ENCODE measurements at places on chromosomes 2 and 18. TPM values are rescaled to one million over a fixed set of nuclear protein-coding genes. Genes with fewer than 3 reads are reported as not detected.

POTEF gene
- total RNA-seq = not detected

UGT1A7 gene
- total RNA-seq = 7.2 TPM

TRIM43 gene
- total RNA-seq = not detected

SLC4A3 gene
- total RNA-seq = 20.2 TPM

CRACDL gene
- 24.3 TPM for total RNA-seq

DNAJC5G gene
- not detected for total RNA-seq

PLEK gene
- not detected for total RNA-seq

SLC19A3 gene
- total RNA-seq = 63.8 TPM

FKBP1B gene
- total RNA-seq = 5.9 TPM

CAB39 gene
- 88.7 TPM for total RNA-seq

GRCh38 chr2:29130295-29130694, 15.1 kb downstream of the CLIP4 start:
- DNase-seq = peak; percentile 46

GRCh38 chr2:172282944-172283343, 144.4 kb upstream of the ITGA6 start:
- DNase-seq = no peak

- no peak for DNase-seq
These were observed 41.3 kb downstream of the FAM171B start for GRCh38 chr2:186734957-186735734.

DNA sequence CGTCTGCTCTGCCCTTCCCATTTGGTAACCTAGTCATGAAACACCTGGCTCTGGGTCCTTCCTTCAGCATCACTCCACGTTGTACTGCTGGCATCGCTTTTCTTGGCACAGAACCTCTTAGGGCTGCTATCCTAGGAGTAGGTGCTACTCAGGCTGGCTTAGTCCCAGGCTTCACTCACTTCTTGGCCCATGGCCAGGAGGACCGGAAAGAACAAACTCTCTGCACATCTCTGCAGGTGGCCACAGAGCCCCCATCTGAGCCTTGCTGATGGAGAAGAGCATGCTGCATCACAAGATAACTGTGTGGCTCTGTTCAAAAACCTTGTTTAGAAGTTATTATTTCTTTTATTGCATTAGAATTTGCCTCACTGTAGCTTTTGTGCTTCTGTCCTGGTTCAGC, 447.2 kb upstream of the TNP1 start:
- DNase-seq = no peak

GRCh38 chr2:201768918-201769317, 11.8 kb downstream of the ALS2 start:
- DNase-seq = no peak

DNA sequence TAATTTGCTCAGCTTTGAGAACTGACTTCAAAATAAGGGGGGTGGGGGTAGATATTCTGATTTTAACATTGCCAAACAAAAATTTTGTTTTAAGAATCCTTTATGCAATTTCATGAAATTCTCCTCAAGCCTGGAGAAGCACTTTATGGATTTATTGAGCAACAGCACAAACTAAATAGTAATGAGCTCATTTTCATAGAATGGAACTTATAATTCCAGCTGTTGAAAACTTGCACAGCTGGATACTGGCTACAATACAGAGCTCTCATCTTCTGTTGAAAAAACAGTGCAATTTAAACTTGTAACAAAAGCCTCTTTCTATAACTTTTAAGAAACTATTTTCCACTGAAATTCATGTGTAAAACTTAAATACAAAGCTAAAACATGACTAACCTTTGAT, 137.6 kb upstream of the FN1 start:
- no peak for DNase-seq

GRCh38 chr2:72211350-72211749, 63.7 kb upstream of the CYP26B1 start:
- no peak for DNase-seq

- peak; percentile 1 for DNase-seq
These were observed 569.7 kb downstream of the RIT2 start for GRCh38 chr18:42545825-42546224.

DNA sequence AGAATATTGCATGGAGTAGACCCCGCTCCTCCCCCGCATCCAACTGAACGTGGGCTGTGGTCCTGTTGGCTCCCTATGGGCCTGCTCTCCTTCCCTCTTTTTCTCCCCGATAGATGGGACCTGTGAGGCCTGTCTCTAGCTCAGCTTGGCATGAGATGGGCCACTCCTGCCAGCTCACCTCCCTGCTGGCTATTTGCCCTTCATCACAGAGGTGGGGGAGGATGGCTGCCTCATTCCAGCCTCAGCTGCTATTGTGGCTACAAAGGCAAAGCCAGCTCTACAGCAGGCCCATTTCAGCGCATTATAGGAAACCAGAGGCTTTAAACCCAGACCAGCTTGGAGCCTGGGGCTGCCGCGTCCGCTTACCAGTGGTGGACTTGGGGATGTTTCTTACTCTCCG, 313.9 kb downstream of the GBX2 start:
- DNase-seq = no peak

DNA sequence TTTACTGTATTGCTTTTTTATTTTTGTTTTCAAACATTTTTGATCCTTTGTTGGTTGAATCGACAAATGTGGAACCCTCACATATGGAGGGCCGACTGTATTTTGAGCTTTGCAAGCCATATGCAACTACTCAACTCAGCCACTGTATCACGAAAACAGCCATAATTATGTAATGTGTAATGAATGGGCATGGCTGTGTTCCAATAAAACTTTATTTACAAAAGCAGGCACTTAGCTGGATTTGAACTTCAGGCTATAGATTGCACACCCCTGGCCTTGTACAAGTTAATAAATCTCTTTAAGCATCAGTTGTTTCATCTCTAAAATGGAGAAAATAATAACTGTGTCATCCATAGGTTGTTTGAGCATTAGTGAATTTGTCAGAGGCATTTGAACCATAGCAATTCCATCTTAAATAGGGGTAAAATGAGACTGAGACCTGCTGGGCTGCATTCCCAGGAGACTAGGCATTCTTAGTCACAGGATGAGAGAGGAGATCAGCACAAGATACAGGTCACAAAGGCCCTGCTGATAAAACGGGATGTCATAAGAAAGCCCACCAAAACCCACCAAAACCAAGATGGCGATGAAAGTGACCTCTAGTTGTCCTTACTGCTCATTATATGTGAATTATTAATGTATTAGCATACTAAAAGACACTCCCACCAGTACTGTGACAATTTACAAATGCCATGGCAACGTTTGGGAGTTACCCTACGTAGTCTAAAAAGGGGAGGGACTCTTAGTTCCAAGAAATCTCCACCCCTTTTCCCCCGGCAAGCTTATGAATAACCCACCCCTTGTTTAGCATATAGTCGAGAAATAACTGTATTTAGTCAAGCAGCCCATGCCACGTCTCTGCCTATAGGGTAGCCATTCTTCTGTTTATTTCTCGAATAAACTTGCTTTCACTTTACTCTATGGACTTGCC, 13.7 kb upstream of the LTBP1 start:
- DNase-seq = no peak

DNA sequence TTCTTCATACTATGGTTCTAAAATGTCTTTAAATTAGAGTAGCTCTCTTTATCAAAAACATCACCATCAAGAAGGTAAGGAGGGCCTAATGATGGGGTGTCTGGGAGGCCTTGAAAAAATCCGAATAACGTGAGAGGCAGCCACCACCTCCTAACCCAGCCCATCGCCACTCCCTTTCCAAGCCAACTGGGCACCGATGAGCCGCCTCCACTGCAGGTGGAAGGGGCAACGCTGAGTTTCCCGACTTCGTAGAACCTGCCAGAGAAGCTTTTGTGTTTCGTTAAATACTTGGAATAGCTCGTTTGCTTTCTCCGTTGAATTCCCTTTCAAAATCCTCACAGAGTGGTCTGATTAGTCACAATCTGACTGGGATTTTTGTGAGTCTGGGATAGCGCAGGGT, 22.0 kb upstream of the RPL31 start:
- no peak for DNase-seq

- DNase-seq = no peak
These were observed 38.4 kb upstream of the APCDD1 start for GRCh38 chr18:10416065-10416464.

DNA sequence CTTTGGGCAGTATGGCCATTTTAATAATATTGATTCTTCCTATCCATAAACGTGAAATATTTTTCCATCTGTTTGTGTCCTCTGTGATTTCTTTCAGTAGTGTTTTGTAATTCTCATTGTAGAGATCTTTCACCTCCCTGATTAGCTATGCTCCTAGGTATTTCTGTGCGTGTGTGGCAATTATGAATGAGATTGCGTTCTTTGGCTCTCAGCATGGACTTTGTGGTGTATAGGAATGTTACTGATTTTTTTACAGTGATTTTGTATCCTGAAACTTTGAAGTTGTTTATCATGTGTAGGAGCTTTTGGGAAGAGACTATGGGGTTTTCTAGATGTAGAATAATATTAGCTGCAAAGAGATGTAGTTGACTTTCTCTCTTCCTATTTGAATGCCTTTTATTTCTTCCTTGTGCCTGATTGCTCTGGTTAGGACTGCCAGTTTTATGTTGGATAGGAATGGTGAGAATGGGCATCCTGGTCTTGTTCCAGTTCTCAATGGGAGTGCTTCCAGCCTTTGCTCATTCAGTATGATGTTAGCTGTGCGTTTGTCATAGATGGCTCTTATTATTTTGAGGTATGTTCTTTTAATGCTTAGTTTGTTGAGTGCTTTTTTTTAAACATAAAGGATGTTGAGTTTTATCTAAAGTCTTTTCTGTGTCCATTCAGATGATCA, 27.0 kb upstream of the THUMPD2 start:
- no peak for DNase-seq

DNA sequence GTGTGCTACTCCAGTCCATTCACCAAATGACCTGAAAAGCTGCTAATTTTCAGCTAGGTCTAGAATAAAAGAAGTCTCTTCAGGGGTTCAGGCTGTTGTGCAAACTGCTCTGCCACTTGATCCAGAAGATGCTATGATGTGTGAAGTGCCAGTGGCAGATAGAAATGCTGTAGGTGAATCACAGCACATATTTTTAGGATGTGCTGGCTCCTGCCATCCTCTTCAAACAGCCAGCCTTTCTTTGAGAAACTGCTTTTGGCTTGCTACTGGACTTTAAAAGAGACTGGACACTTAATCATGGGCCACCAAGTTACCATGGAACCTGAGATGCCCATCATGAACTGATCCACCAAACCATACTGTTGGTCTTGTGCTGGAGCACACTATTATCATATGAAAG, 322.1 kb downstream of the EN1 start:
- DNase-seq = no peak

GRCh38 chr18:66160007-66160406, 409.2 kb downstream of the CDH7 start:
- no peak for DNase-seq

GRCh38 chr18:62954366-62954765, 239.0 kb downstream of the PHLPP1 start:
- DNase-seq = no peak

- no peak for DNase-seq
These were observed 270.4 kb upstream of the CCDC68 start for GRCh38 chr18:55229682-55230081.

DNA sequence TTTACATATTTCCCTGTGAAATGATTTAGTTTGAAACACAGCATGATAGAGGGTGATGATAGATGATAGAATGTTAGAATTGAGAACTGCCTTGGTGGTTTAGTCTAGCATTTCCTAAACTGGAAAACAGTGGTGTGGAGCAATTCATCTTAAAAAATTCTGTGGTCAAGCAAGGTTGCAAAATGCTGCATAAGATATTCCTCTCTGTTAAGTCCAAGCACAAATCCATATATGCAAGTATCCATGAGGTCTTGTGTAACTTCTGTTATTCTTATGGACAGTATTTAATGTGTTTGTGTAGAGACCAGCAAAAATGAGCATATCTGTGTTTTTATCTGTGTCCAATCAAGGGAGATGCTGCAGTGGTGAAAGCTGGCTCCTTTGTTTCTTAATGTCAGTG, 30.0 kb downstream of the CPS1 start:
- no peak for DNase-seq

DNA sequence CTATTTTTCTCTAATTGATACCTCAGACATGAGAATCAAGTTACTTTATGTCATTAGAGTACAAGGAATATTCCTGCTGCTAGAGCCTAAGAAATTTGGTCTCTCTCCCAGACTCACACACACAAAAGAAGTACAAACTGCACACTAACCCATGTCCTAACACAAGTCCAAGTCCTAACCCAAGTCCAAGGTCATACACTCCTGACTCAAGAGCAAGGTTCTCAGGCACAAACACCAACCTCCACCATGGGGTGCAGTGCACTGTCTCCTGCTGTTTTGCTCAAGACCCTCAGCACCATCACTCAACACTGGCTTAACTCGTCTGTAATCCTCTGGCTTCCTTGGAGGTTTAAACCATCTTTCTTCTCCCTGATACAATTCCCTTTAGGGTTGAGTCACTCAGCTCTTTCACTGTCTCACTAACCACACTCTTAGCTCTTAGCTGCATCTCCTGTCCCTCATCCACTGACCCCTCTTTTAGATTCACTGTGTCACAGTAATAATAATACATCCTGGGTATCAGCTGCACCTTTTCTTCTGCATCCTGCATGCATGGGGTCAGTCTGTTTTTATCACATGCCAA, 129.8 kb downstream of the BCL2L11 start:
- DNase-seq = no peak

Measured in Calu3 (cell line).